Vagina (tissue), 2 donors: ENCODE measurements at places on chromosomes 1 and 21.

- DNase-seq = no peak
Measured at GRCh38 chr1:66932291-66932690, 7.5 kb downstream of the MIER1 start.

GRCh38 chr1:32500387-32501209, 35.7 kb downstream of the ZBTB8B start:
- no peak for DNase-seq

DNA sequence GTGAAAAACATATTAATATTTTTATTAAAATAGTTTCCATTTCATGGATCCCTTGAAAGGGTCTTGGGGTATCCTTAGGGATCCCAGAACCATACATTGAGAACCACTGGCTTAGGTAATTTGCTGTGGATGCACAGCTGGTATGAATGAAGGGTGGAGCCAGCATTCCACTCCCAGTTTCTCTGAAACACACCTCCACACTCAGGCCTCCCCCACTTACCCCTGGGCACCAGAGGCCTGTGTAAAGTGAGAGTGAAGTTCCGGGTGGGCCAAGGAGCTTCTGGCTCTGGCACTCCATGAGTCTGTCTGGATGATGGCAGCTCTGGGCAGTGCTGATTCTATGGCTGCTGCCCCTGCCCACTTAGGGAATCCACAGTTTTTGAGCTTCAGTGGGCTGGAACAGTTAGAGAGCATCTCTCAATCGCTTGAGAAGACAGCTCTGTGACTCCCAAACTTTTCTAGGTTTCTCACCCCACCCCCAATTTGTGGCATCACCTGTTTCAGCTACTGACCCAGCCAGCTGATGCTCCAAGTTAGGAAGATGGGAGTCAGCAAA, 57.8 kb upstream of the CD1D start:
- no peak for DNase-seq

- no peak for DNase-seq
Measured at GRCh38 chr1:103125219-103125618, 16.9 kb upstream of the COL11A1 start.

GRCh38 chr1:185674201-185674600, 60.0 kb upstream of the HMCN1 start:
- no peak for DNase-seq

DNA sequence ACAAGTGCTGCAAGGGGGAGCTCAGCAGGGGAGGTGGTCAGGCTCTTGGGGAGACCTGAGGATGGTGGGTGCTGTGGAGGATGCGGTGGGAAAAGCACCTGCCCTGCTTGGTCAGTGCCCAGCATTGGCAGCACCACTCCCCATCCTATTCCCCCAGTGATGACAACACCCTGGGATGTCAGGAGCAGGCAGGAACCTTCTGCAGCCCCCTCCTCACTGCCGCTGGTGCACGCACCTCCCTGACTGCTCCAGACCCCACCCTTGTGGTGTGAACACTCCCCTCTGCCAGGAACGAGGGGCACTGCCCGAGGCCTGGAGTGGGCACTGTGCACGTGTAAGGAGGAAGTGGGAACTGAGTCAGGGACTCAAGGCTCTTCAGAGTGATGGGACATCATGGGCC, 12.5 kb downstream of the TMPRSS3 start:
- no peak for DNase-seq

GRCh38 chr1:236154671-236155398, 12.5 kb downstream of the GPR137B start:
- DNase-seq = no peak

GRCh38 chr1:48027533-48027835, 30.3 kb upstream of the TRABD2B start:
- no peak for DNase-seq

- no peak for DNase-seq
Measured at GRCh38 chr1:4652631-4653327, 1.6 kb upstream of the AJAP1 start.

GRCh38 chr1:110412576-110412975, 5.1 kb upstream of the LAMTOR5 start:
- DNase-seq = no peak

DNA sequence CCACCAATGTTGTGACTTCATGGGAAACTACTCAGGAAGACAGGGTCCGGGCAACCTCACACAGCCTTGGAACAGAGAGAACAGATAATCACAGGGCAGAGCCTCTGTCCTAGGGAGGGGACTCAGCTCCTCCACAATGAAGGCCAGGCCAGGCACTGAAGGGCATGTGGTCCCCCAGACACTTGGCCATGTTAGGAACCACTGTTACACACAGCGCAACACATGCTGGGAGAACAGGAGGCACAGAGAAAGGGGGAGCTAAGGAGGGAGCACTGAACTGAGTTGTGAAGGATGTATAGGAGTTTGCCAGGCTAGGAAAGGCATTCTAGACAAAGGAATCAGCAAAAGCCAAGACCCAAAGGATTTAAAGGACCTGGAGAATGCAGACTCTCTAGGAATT, 127.6 kb downstream of the DMRTB1 start:
- DNase-seq = peak; percentile 62

DNA sequence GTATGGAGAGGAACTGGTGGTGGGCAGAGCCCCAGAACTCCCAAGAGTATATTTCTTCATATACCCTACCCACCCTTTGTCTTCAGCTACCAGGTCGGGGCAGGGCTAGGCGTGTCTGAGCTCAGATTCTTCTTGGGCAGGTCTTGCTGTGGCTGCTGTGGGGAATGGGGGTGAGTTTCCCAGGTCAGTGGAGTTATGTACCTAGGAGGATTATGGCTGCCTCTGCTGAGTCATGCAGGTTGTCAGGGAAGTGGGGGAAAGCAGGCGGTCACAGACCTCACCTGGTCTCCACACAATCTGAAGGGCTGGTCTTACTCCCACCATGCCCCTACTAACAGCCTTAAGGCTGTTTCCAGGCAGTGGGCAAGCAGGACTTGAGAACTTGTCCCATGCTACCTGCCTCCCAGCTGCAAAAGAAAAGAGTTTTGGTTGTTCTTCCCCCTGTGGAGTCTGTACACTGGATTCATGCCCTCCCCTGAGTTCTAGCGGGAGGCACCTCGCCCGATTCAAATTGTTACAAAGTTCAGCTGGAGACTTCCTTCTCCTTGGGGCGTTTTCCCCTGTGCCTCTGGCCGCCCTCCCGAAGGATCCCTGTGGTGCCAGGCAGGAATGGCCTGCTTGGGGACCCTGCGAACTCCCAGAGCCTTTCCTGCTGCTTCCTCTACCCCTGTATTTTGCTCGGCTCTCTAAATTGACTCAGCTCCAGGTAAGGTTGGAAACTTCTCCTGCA, 58.6 kb downstream of the NPHS2 start:
- DNase-seq = no peak

GRCh38 chr1:6588128-6588892, 8.5 kb downstream of the ZBTB48 start:
- peak; percentile 83 for DNase-seq

DNA sequence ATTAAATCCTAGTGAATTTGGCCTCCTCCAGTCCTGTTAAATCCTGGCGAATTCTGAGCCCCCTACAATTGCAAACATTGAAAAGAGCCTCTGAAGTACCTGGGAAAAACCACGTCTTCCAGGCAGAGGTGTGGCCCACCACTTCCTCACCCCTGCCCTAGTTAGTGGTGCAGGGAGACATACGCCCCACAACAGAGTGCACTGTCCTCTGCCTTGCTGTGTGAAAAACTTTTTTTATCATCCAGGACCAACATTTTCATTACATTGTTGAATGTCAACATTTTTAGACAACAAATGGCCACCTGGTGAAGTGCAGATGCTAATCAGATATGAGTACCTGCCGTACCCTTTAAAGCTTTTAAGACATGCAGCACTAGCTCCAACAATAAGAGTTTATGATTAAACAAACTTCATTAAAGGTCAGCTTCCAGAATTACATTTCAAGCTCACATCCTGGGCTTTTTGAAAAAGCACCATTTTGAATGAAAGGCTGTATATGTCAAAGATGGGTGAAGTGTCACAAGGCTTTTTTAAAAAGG, 13.6 kb upstream of the TMPRSS2 start:
- no peak for DNase-seq

- DNase-seq = no peak
Measured at GRCh38 chr1:7993593-7994479, 32.3 kb downstream of the ERRFI1 start.

- no peak for DNase-seq
Measured at GRCh38 chr1:24986372-24986965, 56.4 kb upstream of the RUNX3 start.

DNA sequence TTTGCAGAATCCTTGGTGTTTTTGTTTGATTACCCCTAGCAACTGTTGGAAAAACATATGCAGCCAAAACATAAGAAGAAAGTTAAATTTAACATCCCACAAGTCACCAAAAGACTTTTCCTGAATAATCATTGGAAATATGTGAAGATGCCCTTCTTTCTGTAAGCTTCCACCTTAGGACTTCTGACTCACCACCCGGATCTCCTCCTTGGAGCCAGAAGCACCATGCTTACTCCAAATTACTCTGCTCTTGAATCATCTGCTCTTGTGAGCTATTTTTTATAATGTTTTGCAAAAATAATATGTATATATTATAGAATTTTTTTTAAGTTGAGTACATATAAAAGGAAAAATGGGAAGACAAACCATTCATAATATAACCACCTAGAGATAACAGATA, 391.7 kb downstream of the KCTD3 start:
- no peak for DNase-seq

- peak; percentile 82 for DNase-seq
Measured at GRCh38 chr1:119711804-119712341, at the start of gene PHGDH. Gene PHGDH, plus strand, starts transcription at chr1:119711934. Its CDS starts 89 bp downstream, at chr1:119712023.

- DNase-seq = no peak
Measured at GRCh38 chr21:42461881-42462877, 33.8 kb downstream of the RSPH1 start.

DNA sequence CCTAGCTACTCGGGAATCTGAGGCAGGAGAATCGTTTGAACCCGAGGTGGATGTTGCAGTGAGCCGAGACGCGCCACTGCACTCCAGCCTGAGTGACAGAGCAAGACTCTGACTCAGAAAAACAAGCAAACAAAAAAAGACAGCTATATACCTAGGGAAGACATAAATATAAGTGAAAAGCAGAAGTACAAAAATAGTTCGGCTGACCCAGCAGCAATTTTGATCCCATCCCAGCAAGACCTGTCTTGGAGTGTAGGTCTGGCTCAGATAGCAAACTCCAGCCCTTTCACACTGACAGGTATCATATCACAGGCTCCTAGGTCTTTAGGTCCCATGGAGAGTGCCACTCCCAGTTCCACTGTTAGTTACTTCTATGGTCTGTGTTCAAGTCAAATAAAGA, 14.6 kb downstream of the MTX1 start:
- DNase-seq = no peak

- DNase-seq = no peak
Measured at GRCh38 chr1:195899762-195900352, 708.4 kb downstream of the KCNT2 start.

GRCh38 chr1:84254703-84255238, 46.7 kb upstream of the SAMD13 start:
- no peak for DNase-seq

GRCh38 chr1:4425892-4426291, 228.5 kb upstream of the AJAP1 start:
- no peak for DNase-seq

GRCh38 chr1:36223996-36224536, at the start of gene THRAP3:
Gene THRAP3, plus strand, starts transcription at chr1:36224443. Its CDS starts 58,121 bp downstream, at chr1:36282564.
- DNase-seq = peak; percentile 100

GRCh38 chr1:115377411-115377810, 39.4 kb upstream of the NGF start:
- DNase-seq = no peak

- no peak for DNase-seq
Measured at GRCh38 chr1:17392199-17392740, 20.3 kb downstream of the PADI6 start.

- DNase-seq = no peak
Measured at GRCh38 chr1:34970220-34970735, 14.9 kb downstream of the TMEM35B start.

- DNase-seq = no peak
Measured at GRCh38 chr1:151443846-151444782, 15.2 kb downstream of the POGZ start.

- no peak for DNase-seq
Measured at GRCh38 chr1:161199506-161200139, 769 bp upstream of the ADAMTS4 start.

GRCh38 chr1:3454811-3455618, 550 bp downstream of the ARHGEF16 start:
- no peak for DNase-seq

DNA sequence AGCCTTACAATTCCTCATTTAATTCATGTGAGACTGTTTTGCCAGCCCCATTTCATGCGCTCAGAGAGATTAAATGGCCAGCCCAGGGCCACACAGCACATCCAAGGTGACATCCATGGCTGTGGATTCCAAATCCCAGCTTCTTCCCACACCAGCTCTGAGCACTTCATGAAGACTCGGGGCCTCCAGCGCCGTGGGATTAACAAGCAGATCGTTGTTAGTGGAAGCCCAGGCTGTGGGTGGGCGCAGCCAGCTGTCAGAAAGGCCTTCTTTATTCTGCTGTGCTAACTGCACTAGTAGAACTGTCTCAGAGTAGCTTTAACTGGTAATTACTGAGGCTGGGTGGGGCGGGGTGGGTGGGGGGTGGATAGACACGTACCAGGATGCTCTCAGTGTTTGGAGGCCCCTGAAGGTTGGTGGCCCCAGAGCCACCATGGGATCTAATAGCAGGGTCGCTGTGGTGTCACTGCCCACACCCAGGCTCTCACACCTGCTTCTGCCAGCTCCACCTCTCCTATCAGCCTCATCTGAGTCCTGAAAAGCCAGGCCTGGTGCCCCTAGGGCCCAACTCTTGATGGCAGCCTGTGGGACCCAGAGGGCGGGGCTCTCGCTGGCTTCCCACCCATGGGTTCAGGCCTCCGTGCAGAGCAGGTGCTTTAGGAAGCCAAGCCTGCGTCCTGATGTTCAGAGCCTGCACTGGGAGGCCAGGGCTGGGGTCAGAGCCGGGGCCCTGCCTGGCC, 3.4 kb downstream of the BMP8A start:
- no peak for DNase-seq

- DNase-seq = no peak
Measured at GRCh38 chr1:8431019-8431418, 113.1 kb downstream of the SLC45A1 start.
